ENCODE measurements at places on chromosomes 3 and 15. TPM values are rescaled to one million over a fixed set of nuclear protein-coding genes. Genes with fewer than 3 reads are reported as not detected.

DNA sequence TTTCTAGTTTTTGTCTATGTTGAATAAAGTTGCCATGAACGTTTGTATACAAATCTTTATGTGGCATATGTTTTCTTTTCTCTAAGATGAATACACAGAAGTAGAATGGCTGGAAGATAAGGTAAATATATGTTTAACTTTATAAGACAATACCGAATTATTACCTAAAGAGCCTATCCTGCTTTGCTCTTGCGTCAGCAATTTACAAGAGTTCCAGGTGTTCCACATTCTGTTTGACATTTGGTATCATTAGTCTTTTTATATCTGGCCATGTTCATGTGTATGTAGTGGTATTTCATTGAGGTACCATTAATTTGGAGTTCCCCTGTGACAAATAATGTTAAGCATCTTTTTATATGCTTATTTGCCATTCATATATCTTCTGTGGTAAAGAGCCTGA, 74.1 kb upstream of the TRIM42 start:
- H3K4me1 ChIP-seq: no peaks in the 10 kb centered on the region
- no peaks in the 10 kb centered on the region for H3K36me3 ChIP-seq
- H3K27ac ChIP-seq: no peak overlapping the region
- no peaks in the 10 kb centered on the region for H3K27me3 ChIP-seq
- H3K4me3 ChIP-seq: no peak overlapping the region

DNA sequence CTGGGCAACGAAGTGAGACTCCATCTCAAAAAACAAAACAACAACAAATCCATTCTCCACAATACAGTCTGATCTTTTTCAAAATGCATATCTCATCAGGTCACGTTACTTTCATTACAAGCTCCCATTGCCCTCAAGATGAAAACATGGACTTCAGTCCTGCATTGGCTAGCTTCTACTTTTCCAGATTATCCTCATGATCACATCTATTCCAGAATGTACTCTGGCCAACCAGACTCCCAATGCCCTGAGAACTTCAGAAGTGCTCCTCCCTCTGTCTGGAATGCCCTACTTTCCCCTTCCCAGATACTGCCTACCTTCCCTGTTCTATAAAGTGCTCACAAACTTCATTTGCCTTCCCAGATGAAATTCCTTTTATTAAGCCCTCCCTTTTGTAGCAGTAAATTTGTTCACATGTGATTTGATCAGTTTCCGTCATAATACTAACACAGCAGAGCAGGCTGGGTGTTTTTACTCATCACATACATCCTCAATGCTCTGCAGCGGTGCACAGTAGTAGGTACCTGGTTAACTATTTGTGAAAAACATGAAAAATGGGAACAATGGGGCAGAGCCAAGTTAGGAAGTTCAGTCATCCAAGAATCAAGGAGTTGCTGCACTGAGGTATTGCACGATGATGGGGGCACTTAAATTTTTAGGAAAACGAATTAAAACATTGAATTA, 5.3 kb downstream of the RPL22L1 start:
- peaks cover 49% of the 10 kb centered on the region for H3K36me3 ChIP-seq
- no peak overlapping the region for H3K4me3 ChIP-seq
- H3K27ac ChIP-seq: no peak overlapping the region
- no peaks in the 10 kb centered on the region for H3K27me3 ChIP-seq
- no peaks in the 10 kb centered on the region for H3K4me1 ChIP-seq
- DNase-seq: no peak

GRCh38 chr3:126551839-126552687, 6.7 kb downstream of the C3orf22 start:
- peak; percentile 19 for DNase-seq
- H3K36me3 ChIP-seq: no peaks in the 10 kb centered on the region
- no peaks in the 10 kb centered on the region for H3K27me3 ChIP-seq
- H3K4me1 ChIP-seq: peaks cover 4% of the 10 kb centered on the region
- no peak overlapping the region for H3K4me3 ChIP-seq

GRCh38 chr15:56286213-56286612, 42.5 kb upstream of the RFX7 start:
- H3K4me1 ChIP-seq: no peaks in the 10 kb centered on the region
- H3K36me3 ChIP-seq: no peaks in the 10 kb centered on the region
- H3K27ac ChIP-seq: no peak overlapping the region
- no peaks in the 10 kb centered on the region for H3K27me3 ChIP-seq

SPINK8 gene
- total RNA-seq: not detected

- no peaks in the 10 kb centered on the region for H3K27me3 ChIP-seq
- no peaks in the 10 kb centered on the region for H3K36me3 ChIP-seq
- no peak for DNase-seq
Observed at GRCh38 chr3:29440413-29441305, 159.8 kb downstream of the RBMS3 start.

GPR15 gene
- total RNA-seq: not detected

Data from H9 (cell line).